ENCODE measurements at places on chromosomes 4 and X. TPM values are rescaled to one million over a fixed set of nuclear protein-coding genes. Genes with fewer than 3 reads are reported as not detected.

GRCh38 chr4:69782651-69783310 is 22.4 kb upstream of the SULT1B1 start:
- DNase-seq = no peak

DNA sequence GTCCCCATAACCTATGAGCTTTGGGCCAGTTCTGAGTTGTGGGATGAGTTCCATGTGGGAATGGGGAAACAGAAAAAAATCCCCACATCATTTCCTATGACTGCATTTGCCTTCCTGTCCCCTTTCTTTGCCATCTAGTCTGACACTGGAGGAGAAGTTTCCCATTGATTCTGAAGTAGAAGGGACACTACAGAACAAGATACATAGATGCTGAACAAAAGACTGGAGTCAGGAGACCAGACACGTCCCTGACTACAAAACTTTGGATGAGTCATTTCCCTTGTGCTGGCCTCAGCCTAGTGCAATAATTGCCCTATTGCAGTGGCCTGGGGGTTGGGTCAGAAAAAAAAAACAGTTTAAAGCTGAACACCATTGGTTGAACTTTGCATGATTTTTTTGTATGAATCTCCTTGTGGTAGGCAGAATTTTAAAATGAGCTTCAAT is 22.1 kb downstream of the BEX3 start:
- peak; percentile 82 for DNase-seq

- no peak for DNase-seq
These were observed 308.0 kb downstream of the PPP3CA start for GRCh38 chr4:101039367-101039766.

Gene KCND1
- 7.1 TPM for total RNA-seq

Gene PLAC1
- not detected for total RNA-seq

Gene MAP3K15
- 1.3 TPM for total RNA-seq
